ENCODE measurements at places on chromosomes 7 and 10.

DNA sequence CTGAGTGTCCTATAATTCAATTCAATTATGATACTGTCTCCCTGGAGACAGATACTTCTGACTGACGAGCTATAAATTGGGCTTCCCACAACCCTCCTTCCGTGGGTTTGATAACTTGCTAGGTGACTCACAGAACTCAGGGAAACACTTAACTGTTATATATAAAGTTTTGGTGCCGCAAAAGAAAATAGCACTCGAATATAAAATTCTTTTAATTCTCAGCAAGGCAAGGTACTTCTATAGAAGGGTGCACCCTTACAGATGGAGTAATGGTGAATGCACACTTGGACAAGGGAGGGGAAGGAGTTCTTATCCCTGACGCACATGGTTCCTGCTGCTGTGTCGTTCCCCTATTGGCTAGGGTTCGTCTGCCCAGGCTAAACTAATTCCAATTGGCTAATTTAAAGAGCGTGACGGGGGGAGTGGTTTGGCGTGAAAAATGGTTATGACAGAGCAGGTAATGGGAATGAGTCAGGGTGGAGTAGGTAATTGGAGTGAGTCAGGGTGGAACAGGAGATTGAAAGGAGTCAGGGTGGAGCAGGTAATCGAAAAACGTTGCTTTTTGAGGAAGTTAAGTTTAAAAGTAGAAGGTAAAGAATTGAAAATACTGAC lies 20.8 kb upstream of the GHITM start:
- DNase-seq: no peak

- DNase-seq: no peak
Observed at GRCh38 chr10:117112220-117112619, 25.9 kb downstream of the VAX1 start.

DNA sequence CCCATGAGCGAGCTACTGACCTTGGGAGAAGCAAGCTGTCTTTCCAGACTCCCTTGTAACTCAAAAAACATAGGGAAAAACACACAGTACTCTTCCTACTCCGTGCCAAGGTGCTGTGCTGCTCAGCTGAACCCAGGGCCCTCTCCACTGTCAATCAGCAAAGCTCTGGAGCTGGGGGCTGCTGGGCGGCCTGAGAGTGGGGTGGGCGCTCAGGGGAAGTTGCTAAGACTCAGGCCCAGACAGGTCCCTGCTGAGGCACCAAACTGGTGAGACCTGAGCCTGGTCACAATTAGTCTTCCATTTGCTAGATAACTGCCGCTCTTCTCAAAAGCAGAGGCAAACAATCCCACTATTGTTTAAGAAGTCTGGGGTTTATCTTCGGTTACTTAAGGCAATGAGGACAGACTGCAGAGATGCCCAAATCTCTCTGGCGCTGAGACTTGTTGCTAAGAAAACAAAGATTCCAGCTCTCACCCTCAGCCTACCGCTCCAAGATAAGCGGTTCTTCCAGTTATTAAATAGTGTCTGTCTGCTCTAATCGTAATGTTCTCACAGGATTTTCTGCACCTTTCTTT lies 22.0 kb downstream of the STEAP1B start:
- DNase-seq: no peak

GRCh38 chr10:22365644-22366434 lies 20.5 kb downstream of the SPAG6 start:
- DNase-seq: no peak

DNA sequence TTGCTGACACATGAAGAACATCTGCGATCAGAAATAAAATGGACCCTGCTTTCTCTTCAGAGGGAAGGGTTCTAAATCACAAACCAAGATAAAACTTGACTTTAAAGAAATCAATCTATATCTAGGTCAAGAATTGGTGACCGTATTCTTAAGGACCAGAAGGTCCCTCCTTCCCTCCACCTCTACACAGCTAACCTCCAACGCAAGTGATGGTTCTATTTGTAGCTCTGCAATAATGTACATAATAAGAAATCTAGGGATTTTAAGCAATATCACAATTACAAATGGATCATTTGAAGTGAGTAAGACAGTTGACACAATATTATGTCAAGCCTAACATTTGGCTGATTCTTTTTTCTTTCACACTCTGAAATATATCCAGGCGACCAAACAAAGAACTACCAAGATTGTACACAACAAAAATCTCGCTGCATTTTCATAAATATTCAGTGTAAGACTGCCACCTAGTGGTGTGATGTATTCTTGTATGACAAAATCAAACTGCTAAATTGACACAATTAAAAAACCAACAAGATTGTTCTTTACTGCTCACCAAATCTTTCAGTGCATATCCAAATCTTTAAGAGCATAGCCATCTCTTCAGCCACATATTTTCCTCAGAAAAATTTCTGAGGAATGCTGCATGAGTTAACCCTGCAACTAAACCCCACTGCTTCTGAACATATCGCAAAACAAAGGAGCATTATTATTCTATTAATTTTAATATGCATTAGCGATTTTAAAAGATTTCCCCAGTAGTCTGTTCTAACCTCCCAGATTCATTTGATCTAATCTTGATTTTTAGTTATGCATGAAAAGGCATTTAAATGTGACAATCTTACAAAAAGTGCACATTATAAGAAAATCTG lies 44.5 kb downstream of the ICA1 start:
- peak; percentile 46 for DNase-seq

GRCh38 chr10:133131734-133132472 lies 28.1 kb upstream of the KNDC1 start:
- no peak for DNase-seq

GRCh38 chr7:105860793-105861192 lies 15.6 kb downstream of the ATXN7L1 start:
- no peak for DNase-seq

DNA sequence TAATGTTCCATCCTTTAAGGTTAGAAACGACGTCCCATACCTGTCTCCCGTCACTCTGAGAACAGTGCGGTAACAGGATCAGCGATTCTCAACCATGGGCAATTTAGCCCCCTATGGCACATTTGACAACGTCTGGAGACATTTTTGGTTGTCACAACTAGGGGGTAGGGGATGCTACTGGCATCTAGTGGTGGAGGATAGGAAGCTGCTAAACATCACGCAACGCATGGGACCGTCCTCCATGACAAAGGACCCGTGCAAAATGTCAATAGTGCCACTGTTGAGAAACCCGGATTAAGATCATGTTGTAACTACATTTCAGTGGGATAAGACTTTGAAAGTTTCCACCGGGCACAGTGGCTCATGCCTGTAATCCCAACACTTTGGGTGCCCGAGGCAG lies 5.0 kb upstream of the PAXIP1 start:
- no peak for DNase-seq

DNA sequence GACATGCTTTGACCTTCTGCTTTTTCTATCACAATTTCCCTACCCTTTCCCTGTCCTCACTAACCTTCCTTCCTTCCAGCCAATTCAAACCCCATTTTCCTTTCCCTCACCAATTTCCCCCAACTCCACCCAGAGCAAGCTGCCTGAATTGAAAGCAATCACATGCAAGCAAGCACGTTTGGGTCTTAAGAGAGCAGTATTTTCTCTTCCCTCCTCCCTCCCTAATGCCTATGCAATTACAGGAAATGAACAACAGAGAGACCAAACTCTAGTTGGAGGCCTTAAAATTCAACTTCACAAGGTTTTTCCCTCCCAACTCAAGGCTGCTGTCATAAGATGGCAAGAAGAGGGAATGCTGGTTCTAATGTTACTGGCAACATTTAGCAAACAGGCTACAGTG lies 117.2 kb downstream of the MYOF start:
- DNase-seq: no peak

Data from NCI-H1436 treated with DMSO at 0.1 percent for 48 hours (cell line).